ENCODE measurements at places on chromosomes 12 and 14.

DNA sequence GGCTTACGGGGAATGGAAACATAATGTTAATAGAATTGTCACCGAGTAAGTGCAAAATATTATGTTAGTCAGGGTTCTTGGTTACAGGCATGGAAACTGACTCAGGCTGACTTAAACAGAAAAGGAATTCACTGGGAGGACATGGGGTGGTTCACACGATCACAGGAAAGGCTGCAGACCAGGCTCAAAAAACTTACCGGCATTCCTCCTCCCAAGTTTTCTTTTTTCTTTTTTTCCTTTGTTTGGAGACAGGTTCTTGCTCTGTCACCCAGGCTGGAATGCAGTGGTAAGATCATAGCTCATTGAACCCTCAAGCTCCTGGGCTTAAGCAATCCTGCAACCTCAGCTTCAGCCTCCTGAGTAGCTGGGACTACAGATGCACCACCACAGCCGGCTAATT is 11.9 kb upstream of the UBE2N start:
- DNase-seq, result no peak

- no peak for DNase-seq
Observed at GRCh38 chr14:104801520-104802393, 856 bp downstream of the ZBTB42 start.

DNA sequence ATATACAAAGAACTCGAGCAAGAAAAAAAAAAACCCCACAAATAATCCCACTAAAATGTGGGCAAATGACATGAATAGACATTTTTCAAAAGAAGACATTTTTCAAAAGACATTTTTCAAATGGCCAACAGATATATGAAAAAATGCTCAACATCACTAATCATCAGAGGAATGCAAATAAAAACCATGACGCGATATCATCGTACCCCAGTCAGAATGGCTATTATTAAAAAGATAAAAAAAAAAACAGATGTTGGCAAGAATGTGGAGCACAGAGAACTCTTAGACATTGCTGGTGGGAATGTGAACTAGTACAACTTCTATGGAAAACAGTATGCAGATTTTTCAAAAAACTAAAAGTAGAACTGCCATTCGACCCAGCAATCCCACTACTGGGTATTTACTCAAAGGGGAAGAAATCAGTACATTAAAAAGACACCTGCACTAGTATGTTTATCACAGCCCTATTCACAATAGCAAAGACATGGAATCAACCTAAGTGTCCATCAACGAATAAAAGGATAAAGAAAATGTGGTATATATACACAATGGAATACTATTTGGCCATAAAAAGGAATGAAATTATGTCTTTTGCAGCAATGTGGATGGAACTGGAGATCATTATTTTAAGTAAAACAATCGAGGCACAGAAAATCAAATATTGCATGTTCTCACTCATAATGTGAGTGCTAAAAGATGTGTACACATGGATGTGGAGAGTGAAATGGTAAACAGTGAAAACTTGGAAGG is 16.3 kb downstream of the ZBTB39 start:
- no peak for DNase-seq

- DNase-seq, result no peak
Observed at GRCh38 chr12:131694116-131694838, 16.6 kb upstream of the SFSWAP start.

All from colonic mucosa (tissue), 4 donors.